ENCODE measurements at places on chromosomes 6 and 20. TPM values are rescaled to one million over a fixed set of nuclear protein-coding genes. Genes with fewer than 3 reads are reported as not detected.

- no peak for DNase-seq
Measured at GRCh38 chr20:41393705-41394066, 27.1 kb upstream of the EMILIN3 start.

GRCh38 chr6:116682334-116682712 lies 1.3 kb downstream of the KPNA5 start:
- no peak for DNase-seq

DNA sequence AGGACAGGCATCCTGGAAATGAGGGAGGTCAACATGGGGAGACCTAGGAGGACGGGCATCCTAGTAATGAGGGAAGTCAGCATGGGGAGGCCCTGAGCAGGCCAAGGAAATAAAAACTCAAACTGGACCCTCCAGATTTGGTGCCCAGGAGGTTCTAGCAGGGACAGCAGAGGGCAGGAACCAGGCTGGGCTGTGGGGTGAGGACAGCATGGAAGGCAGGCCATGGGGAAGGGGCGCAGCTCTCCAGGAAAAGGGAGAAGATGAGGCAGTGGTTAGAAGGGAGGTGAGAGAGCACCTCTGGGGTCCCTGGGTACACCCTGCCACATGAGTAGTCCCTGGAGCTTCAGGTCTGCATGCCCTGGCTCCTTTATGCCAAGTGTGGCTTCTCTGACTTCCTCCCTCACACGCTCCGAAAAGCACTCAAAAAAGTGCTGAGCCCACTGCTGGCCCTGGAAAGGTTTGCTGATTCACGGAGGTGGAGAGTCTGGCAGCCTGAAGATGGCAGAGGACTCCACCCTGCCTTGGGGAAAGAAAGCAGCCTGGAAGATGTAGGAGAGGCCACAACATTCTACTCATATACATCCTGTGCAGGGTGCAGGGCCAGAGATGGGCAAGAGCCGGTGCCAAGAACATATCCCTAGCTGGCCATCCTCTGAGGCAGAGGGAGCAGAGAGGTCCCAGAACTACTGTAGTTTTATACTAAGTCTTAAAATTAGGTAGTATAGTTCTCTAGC lies 154.9 kb downstream of the MRPL14 start:
- DNase-seq: no peak

- no peak for DNase-seq
Measured at GRCh38 chr20:63125581-63125837, 90.4 kb downstream of the YTHDF1 start.

- no peak for DNase-seq
Measured at GRCh38 chr20:53990768-53991450, 79.5 kb downstream of the BCAS1 start.

- DNase-seq: no peak
Measured at GRCh38 chr6:131688286-131688685, 12.9 kb downstream of the OR2A4 start.

GRCh38 chr20:20741087-20742045 lies 28.9 kb upstream of the RALGAPA2 start:
- no peak for DNase-seq

GRCh38 chr6:99002831-99003230 lies 55.1 kb upstream of the FBXL4 start:
- DNase-seq: no peak

DNA sequence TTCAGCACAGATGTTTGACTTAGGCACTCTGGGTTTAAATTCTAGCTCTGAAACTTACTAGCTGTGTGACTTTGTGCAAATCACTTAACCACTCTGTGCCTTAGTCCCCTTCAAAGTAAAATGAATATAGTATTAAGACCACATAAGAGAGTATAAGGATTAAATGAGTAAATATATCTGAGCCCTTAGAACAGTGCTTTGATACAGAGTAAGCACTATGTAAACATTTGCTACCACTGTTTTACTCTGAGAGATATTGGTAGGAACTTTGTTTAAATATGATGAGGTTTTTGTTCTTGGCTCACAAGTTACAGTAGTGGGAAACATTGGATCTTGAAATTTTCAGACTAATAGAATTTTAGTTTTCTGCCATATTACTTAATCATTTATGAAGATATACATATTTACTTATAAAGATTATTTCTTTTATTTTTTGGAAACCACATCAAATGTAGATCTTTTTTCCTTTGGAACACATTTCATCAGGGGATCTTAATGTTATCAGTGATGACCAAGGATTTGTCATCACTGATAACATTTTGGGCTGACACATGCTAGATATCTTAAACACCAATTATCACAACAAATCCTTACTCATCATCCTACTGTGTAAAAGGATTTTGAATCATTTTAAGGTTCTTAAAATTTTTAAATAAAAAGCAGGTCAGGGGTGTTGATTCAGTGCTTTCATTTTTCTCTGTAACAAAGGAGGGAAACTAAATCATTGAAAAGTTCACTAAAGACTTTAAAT lies 226.2 kb downstream of the EYA4 start:
- no peak for DNase-seq

DNA sequence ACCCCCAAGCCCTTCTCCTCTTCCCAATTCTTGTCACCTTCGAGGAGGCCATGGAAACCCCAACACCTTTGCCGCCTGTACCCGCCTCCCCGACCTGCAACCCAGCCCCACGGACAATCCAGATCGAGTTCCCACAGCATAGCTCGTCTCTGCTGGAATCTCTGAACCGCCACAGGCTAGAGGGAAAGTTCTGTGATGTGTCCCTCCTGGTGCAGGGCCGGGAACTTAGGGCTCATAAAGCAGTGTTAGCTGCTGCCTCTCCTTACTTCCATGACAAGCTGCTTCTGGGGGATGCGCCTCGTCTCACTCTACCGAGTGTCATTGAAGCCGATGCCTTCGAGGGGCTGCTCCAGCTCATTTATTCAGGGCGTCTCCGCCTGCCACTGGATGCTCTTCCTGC lies 675 bp downstream of the ZBTB9 start:
- no peak for DNase-seq

GRCh38 chr6:44468835-44469234 lies 81.3 kb downstream of the CDC5L start:
- no peak for DNase-seq

GRCh38 chr6:14695579-14695978 lies 550.3 kb upstream of the JARID2 start:
- DNase-seq: no peak

- no peak for DNase-seq
Measured at GRCh38 chr6:72218125-72218524, 331.8 kb downstream of the RIMS1 start.

DNA sequence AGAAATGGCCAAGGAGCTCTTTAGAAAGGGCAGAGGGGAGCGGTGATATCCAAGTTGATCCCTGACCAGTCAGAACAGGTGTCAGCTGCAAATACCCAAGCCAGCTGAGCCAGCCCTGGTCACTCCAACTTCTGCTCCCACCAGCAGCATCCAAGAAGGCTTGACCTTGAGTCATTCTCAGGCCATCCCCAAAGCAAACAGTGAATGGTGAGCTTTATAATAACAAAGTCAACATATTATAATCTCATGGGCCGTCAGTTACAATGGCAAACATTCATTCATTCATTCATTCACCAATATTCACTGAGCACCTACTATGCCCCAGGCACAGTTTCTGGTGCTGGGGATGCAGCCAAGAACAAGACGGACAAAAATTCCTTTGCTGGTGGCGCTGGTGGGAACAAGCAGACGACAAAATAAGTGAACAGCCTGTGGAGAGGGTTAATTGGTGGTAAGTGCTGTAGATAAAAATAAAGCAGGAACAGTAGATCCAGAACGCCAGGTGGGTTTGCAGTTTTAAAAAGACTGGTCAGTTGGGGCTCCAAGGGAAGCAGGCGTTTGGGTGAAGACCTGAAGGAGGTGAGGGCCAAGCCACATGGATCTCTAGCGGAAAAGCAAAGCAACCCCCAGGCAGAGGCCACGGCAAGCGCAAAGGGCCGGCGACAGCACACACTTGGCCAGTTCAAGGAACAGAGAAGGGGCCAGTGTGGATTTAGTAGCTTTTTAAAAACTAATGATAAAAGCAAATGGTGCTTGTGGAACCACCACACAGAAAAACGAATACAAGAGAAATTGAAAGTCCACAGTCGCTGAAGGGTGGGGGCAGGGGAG lies 131.8 kb upstream of the PTPN1 start:
- no peak for DNase-seq

JPH2 gene
- total RNA-seq: 4.2 TPM

PRRT1 gene
- total RNA-seq: 4.5 TPM

SSTR4 gene
- not detected for total RNA-seq

CCDC170 gene
- total RNA-seq: 3.2 TPM

CEBPB gene
- total RNA-seq: 23.1 TPM

C20orf141 gene
- not detected for total RNA-seq

PRICKLE4 gene
- 4.5 TPM for total RNA-seq

Data from mesothelial cell of epicardium (in vitro differentiated cells).